ENCODE measurements at places on chromosomes 12 and 14.

- DNase-seq = peak; percentile 23
Measured at GRCh38 chr14:31326111-31326510, 94.2 kb downstream of the HEATR5A start.

DNA sequence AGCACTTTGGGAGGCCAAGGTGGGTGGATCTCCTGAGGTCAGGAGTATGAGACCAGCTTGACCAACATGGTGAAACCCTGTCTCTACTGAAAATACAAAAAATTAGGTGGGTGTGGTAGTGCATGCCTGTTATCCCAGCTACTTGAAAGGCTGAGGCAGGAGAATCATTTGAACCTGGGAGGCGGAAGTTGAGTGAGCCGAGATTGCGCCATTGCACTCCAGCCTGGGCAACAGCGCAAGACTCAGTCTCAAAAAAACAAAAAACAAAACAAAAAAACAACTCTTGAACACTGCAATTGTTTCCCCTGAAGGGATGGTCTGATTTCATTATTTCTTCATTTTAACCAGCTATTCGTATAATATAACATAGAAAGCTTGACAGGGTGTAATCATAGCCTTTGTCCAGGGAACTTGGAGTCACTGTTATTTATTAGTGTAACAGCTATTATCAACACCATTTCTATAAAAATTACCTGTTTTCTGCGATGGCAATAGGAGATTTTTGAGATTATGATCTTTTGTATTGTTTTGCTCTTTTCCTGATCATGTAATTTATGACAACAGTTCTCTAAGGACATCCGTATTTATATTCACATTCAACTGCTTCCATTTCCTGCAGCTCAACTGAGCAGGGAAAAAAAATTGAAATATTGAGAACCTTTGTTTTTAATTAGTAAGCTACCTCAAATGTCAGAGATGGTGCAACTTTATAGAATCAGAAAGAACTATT is 94.7 kb downstream of the DIP2B start:
- DNase-seq = no peak

DNA sequence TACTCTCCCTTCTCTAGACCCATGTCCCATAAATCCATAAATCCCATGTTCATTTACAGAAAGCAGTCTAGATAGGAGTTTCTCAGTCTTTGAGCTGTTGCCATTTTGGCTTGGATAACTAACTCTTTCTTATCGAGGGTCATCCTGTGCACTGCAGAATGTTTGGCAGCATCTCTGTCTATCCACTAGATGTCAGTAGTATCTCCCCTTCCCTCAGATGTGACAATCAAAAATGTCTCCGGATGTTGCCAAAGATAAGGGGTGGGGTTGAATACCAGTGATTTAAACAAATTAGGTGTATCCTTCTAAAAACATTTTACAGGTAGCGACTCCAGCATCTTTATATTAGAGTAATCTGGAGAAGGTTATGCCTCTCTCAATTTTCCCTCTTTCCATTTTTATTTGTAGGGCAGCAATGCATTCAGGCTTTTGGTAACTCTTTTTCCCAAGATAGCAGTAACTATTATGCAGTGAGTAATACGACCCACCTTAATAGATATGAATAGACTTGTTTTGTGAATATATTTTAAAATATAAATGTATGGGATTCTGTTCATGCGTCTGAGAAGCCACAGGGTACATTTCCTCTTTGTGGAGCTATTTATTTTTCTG is 100.7 kb downstream of the LRRK2 start:
- DNase-seq = peak; percentile 12

- DNase-seq = no peak
Measured at GRCh38 chr14:98578204-98578603, 693.8 kb downstream of the BCL11B start.

GRCh38 chr12:65534238-65534841 is 255.9 kb downstream of the MSRB3 start:
- no peak for DNase-seq

- peak; percentile 66 for DNase-seq
Measured at GRCh38 chr12:10397296-10397695, 7.5 kb upstream of the KLRK1 start.

DNA sequence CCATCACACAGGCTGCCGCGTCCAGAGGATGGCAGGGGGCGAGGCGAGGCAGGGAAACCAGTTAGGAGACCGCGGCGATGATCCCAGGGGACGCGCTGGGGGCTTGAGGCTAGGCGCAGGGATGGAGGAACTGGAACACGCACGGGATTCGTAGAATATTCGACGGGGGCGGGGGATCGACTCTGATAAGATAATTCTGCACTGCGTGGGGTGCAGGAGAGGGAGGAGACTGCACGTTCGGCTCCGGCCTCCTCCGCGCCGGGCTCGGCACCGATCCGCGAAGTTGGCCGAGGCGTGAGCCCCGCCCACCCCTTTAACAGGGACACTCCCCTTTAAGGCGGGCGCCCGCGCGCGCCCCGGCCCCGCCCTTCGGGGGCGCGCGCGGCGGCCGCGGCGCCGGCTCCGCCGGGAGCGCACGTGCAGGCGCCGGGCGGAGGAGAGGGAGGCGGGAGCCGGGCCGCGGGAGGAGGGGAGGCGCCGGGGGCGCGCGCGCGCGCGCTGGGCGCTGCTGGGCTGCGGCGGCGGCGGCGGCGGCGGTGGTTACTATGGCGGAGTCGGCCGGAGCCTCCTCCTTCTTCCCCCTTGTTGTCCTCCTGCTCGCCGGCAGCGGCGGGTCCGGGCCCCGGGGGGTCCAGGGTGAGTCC is at the start of gene ACVR1B:
Gene ACVR1B, plus strand, starts transcription at position 501 of the 644 bp plus-strand sequence. Its CDS starts 45 bp downstream, at position 546.
- peak; percentile 93 for DNase-seq

DNA sequence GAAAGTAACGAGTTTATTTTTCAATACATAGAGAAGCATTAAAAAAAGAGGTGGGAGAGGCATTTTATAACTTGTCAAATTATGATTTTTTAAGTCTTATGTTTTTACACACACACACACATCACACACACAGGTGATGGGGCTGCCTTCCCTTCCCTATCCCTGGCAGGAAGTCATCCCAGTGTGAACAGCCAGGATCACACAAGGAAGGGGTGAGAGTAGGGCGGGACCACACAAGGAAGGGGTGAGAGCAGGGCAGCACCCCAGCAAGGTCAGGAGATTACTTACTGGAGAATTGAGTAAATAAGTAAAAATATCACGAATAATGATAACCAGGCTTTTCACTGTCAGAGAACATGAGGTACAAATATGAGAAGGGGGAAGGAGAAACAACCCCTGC is 372.6 kb downstream of the SEC23A start:
- DNase-seq = no peak

GRCh38 chr12:6292606-6293005 is 17.9 kb upstream of the PLEKHG6 start:
- no peak for DNase-seq

DNA sequence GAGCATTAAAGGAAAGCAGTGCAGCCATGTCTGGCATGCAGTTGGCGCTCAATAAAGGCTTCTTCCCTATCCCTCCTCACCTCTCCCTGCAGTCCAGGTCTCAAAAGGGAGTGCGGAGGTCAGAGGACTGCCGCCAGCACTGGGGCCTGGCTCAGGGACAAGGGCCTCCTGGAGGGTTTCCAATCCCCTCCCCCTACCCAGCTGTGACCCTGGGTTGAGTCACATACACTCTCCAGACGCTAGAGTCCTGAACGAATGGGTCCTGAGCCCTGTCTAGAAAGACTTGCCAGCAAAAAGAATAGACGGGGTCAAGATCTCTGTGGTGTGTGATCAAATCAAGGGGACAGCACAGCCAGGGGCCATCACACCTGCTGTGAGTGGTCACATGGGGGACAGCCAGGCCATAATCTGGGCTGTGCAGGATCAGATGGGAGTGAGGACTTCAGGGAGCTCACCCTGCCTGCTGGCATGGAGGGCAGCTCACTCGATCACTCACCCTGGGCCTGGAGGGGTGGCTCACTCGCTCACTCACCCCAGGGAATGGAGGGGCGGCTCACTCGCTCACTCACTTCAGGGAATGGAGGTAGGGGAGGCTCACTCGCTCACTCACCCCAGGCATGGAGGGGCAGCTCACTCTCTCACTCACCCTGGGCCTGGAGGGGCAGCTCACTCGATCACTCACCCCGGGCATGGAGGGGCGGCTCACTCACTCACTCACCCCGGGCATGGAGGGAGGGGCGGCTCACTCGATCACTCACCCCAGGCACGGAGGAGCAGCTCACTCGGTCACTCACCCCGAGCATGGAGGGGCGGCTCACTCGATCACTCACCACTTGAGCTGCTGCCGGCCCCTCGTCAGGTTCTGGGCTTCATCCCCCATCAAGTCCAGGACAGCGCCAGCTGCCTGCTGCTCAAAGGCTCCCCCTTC is 12.8 kb downstream of the CFAP73 start:
- DNase-seq = no peak

GRCh38 chr14:62443796-62444195 is 601.5 kb downstream of the KCNH5 start:
- no peak for DNase-seq

- DNase-seq = no peak
Measured at GRCh38 chr14:61229475-61229888, 51.7 kb downstream of the TMEM30B start.

Measured in CD4-positive, alpha-beta T cell treated with Interleukin-12 subunit alpha and Interleukin-12 subunit beta, for 1 hour (primary cell).